ENCODE measurements at places on chromosomes 7 and 10.
A peak's percentile ranks its signal among the peaks of the same experiment; 100 is the strongest.

GRCh38 chr7:30165590-30165989, 30.8 kb downstream of the MTURN start:
- H3K27ac ChIP-seq = no peak overlapping the region
- no peaks in the 10 kb centered on the region for H3K36me3 ChIP-seq
- H3K4me1 ChIP-seq = peaks cover 30% of the 10 kb centered on the region
- no peak for DNase-seq
- H3K4me3 ChIP-seq = no peak overlapping the region
- peaks cover 2% of the 10 kb centered on the region for H3K27me3 ChIP-seq

DNA sequence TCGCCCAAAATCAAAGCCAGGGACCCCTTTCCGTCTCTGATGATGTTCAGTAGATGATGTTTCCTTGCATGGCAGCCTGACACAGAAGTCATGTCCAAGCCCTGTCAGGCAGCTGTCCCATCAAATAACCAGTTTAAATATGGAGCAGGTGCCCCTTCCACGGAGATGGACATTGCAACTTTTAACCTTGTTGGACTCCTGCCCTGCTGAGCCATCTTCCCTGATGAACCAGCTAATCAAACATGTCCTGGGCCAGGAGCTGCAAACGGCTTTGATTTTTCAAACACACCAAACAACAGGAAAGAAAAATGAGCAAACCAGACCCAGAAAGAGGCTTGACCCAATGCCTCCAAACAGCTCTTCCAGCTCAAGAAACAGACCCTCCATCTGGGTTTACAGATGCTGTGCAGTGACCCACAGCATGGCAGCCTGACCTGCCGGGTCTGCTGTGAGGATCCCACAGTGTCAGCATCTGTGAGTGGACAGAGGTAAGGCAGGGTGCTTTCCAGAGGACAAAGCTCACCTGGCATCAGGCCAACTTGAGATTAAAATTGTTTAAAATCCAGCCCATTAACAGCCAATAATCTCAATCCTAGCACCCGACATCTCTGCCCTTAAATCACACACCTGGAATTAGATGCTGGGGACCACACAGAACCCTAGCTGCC, 372.6 kb downstream of the GRID1 start:
- no peaks in the 10 kb centered on the region for H3K36me3 ChIP-seq
- peaks cover 12% of the 10 kb centered on the region for H3K27me3 ChIP-seq
- no peak overlapping the region for H3K4me3 ChIP-seq
- no peaks in the 10 kb centered on the region for H3K4me1 ChIP-seq
- no peak overlapping the region for H3K27ac ChIP-seq

DNA sequence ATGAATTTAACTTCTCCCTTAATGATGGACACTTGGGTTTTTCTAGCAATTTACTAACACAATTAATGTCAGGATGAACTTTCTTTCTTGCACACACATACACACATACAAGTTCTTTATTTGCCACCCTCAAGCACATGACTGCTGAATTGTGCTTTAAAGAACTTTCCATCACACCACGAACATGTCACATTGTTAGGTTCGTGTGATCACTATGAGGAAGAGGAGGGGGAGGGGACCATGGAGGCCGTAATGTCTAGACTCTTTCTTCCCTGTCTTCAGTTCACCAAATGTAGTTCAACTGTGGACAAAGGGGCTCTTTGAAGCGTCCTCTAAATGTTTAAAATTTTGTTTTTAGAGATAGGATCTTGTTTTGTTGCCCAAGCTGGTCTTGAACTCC, 31.0 kb downstream of the NUP42 start:
- peaks cover 23% of the 10 kb centered on the region for H3K27me3 ChIP-seq
- no peak overlapping the region for H3K4me3 ChIP-seq
- H3K36me3 ChIP-seq = no peaks in the 10 kb centered on the region
- no peak for DNase-seq
- no peaks in the 10 kb centered on the region for H3K4me1 ChIP-seq

DNA sequence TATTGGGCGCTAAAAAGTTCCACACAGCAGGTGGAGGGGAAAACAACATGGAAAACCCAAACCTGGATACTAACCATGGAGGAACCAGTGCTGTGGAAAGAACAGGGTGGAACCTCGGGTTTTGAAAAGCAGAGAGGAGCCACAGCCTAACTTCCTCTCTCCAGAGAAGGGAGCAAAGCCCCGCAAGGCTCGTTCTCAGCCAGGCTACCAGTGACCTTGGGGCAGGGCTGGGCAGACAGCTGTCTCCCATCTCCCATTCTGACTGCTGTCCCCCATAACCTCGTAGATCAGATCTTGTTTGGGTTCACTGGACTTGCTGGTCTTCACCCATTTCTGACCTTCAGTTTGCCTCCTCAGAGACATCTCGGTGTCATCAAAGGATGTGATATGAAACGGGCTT, 47.5 kb upstream of the FGFR2 start:
- no peak for DNase-seq
- no peaks in the 10 kb centered on the region for H3K4me1 ChIP-seq
- no peak overlapping the region for H3K27ac ChIP-seq
- no peak overlapping the region for H3K4me3 ChIP-seq

- no peaks in the 10 kb centered on the region for H3K27me3 ChIP-seq
- no peak overlapping the region for H3K27ac ChIP-seq
- DNase-seq = no peak
- H3K4me3 ChIP-seq = no peak overlapping the region
Measured at GRCh38 chr7:132779164-132779563, 202.9 kb upstream of the PLXNA4 start.

DNA sequence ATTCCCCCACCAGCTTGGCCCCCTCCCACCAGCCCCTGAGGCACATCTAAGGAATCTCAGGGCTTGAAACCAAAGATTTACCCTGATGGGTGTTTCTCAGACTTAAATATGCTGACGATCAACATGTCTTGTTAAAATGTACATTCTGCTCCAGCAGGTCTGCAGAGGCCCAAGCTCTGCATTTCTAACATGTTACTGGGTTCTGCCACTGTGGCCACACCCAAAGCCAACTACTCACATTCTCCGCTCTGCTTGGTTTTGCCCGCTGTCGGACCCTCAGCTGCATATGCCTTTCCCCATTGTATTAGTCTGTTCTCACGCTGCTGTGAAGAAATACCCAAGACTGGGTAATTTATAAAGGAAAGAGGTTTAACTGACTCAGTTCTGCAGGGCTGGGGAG, 8.9 kb downstream of the PIP4K2A start:
- no peaks in the 10 kb centered on the region for H3K27me3 ChIP-seq
- DNase-seq = no peak
- peak overlapping the region; percentile 5 for H3K4me3 ChIP-seq
- H3K4me1 ChIP-seq = peaks cover 82% of the 10 kb centered on the region
- H3K36me3 ChIP-seq = peaks cover 64% of the 10 kb centered on the region

- no peak overlapping the region for H3K4me3 ChIP-seq
- no peaks in the 10 kb centered on the region for H3K36me3 ChIP-seq
- DNase-seq = no peak
- peaks cover 14% of the 10 kb centered on the region for H3K27me3 ChIP-seq
Measured at GRCh38 chr10:111299037-111299436, 222.2 kb downstream of the ADRA2A start.

GRCh38 chr10:12727832-12728215, 273.7 kb downstream of the CCDC3 start:
- H3K27me3 ChIP-seq = no peaks in the 10 kb centered on the region
- no peak overlapping the region for H3K27ac ChIP-seq
- H3K4me1 ChIP-seq = no peaks in the 10 kb centered on the region

DNA sequence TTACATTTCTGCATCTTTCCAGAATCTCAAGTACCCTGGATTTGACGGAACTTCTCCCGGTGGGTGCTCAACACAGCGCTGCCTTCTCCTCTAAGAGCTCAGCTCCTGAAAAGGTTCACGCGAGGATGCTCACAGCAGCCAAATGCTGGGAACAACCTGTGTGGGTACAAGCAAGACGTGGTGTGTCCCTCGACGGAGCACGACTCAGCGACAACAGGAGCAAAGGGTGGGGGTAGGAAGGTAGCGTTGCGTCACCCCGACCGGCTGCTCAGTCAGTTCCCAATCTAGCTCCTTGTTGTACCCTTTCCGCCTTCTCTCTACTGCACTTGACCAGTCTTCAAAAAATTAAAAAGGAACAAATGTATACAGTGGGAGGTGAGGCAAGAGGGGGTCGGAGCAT, 117.3 kb downstream of the PTPRN2 start:
- no peak for DNase-seq
- no peak overlapping the region for H3K4me3 ChIP-seq
- no peaks in the 10 kb centered on the region for H3K36me3 ChIP-seq
- H3K27ac ChIP-seq = no peak overlapping the region
- H3K4me1 ChIP-seq = peaks cover 7% of the 10 kb centered on the region

DNA sequence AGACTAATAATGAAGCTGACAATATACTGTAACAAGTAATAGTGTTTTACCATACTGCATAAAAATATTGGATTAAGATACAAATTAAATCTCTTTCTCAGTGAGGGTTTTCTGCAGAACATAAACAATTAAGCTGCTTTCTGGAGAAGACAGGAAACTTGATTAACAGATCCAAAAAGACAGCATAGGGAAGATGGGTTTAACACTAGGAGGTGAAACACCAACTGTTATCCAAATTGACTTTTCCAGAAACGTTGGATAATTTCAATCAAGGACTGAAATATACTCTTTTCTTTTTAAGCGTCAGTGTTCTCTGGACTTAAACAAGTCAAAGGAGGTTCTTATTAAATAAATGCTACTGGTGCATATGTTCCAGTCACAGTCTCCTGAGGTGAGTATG, 45.3 kb upstream of the IMMP2L start:
- H3K36me3 ChIP-seq = no peaks in the 10 kb centered on the region
- no peak for DNase-seq
- H3K27ac ChIP-seq = no peak overlapping the region
- no peak overlapping the region for H3K4me3 ChIP-seq
- H3K4me1 ChIP-seq = no peaks in the 10 kb centered on the region

DNA sequence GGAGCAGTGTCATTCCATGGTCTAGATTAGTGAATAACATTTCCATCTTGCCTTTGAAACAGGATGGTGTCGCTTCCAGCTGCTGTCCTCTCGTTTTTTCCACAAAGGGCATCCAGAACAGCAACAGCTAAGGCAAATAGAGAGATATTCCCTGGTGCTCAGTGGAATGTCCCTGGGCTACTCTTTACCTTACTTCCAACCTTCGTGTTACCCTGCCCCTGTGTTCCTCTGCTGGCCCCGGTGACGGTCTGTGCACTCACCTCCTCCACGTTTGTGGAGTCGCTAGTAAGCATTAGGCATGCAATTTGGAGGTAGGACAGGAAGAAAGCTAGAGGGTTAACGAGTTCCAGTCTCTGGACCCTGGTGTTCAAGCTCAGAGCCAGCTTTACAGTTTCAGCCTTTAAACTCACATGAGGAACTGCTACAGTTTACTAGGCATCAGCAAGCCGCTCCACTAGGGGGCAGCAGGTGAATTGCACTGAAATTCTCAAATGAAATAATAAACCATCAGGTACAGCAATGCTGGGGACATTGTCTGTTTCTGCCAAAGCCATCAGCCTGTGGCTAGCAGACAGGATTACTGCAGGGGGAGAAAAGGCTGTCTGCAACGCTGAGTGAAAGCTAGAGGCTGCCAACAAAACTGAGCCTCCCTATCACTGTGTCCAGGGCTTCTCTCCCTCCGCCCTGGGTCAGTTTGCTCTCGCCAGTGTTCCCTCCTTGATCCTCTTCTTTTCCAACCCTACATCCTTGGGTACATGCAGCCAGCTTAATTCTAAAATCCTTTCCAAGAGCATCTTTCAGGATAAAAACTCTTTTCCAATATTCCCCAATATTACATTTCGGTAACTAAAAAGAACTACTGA, 9.0 kb downstream of the MRPL32 start:
- peak; percentile 75 for DNase-seq
- peaks cover 19% of the 10 kb centered on the region for H3K4me1 ChIP-seq
- peaks cover 13% of the 10 kb centered on the region for H3K36me3 ChIP-seq
- H3K27me3 ChIP-seq = no peaks in the 10 kb centered on the region

DNA sequence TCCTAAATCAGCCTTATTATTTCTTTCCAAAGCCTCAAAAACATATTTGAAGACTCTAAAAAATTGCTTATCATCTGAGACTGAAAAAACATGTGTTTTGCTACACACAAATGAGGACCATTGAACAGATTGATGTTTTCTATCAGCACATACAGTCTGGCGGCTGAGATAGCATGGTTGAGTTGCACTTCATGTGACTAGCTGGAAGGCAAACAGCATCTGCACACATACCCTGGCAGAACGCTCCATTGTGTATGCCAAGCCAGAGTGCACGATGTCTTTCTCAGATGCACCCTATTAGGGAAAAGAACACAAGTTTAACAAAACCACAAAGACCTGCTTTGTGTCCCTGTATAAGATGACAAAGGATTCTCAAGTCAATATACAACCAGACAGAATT, 33.0 kb downstream of the FAM25A start:
- no peak for DNase-seq
- peaks cover 8% of the 10 kb centered on the region for H3K36me3 ChIP-seq
- H3K27me3 ChIP-seq = no peaks in the 10 kb centered on the region

DNA sequence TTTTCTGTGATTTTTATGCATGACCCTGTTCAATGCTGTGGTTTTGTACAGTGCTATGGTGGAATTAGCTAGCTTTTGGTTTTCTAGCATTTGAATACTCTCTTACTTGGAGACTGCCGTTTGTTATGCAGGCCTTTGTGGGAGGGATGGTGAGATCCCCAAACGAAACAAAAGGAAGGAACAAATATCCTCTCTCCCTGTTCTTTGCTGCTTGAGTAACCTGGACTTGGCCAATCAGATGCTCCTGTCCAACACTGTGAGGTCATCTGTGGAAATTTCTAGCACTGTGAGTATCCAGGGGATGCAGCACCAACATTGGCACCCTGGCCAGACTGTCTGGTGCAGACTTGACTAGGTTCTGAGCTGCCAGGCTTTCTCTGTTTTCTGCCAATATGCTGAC, 314.4 kb downstream of the ANKRD30A start:
- DNase-seq = no peak
- H3K4me1 ChIP-seq = no peaks in the 10 kb centered on the region
- H3K27ac ChIP-seq = no peak overlapping the region
- no peaks in the 10 kb centered on the region for H3K27me3 ChIP-seq

GRCh38 chr10:71684356-71685173, 35.0 kb downstream of the C10orf105 start:
- no peak overlapping the region for H3K27ac ChIP-seq
- peaks cover 6% of the 10 kb centered on the region for H3K4me1 ChIP-seq
- H3K4me3 ChIP-seq = no peak overlapping the region
- no peaks in the 10 kb centered on the region for H3K27me3 ChIP-seq
- no peak for DNase-seq
- peaks cover 3% of the 10 kb centered on the region for H3K36me3 ChIP-seq

GRCh38 chr10:19178675-19179074, 130.1 kb downstream of the MALRD1 start:
- H3K4me3 ChIP-seq = no peak overlapping the region
- H3K27ac ChIP-seq = no peak overlapping the region
- no peaks in the 10 kb centered on the region for H3K27me3 ChIP-seq
- H3K4me1 ChIP-seq = no peaks in the 10 kb centered on the region
- no peak for DNase-seq
